ENCODE measurements at places on chromosomes 1 and 21. TPM values are rescaled to one million over a fixed set of nuclear protein-coding genes. Genes with fewer than 3 reads are reported as not detected.

SLC30A2 gene
- total RNA-seq = 0.22 TPM

PADI2 gene
- total RNA-seq = 0.22 TPM

TMEM52 gene
- total RNA-seq = not detected

HPCAL4 gene
- total RNA-seq = not detected

DVL1 gene
- 35.2 TPM for total RNA-seq

S100A7A gene
- total RNA-seq = not detected

TMEM51 gene
- total RNA-seq = 8.5 TPM

OLFML3 gene
- 99.5 TPM for total RNA-seq

ETV3L gene
- total RNA-seq = not detected

RHD gene
- not detected for total RNA-seq

CD1C gene
- total RNA-seq = 0.49 TPM

SHCBP1L gene
- total RNA-seq = 0.22 TPM

SPRR1B gene
- total RNA-seq = not detected

TSSK3 gene
- total RNA-seq = not detected

IQGAP3 gene
- total RNA-seq = 0.57 TPM

IGSF9 gene
- not detected for total RNA-seq

DMBX1 gene
- total RNA-seq = not detected

PPM1J gene
- total RNA-seq = not detected

CD58 gene
- total RNA-seq = 37.0 TPM

VASH2 gene
- 1.5 TPM for total RNA-seq

OR6K3 gene
- total RNA-seq = not detected

SEMA6C gene
- 19.2 TPM for total RNA-seq

UBE2U gene
- total RNA-seq = not detected

ZNF593OS gene
- total RNA-seq = not detected

HIPK1 gene
- total RNA-seq = 74.5 TPM

GJA8 gene
- not detected for total RNA-seq

TEX38 gene
- total RNA-seq = not detected

TMEM61 gene
- not detected for total RNA-seq

ARHGEF19 gene
- total RNA-seq = 4.4 TPM

GJA9 gene
- total RNA-seq = not detected

TTC24 gene
- total RNA-seq = not detected

S100A3 gene
- 3.4 TPM for total RNA-seq

IL19 gene
- total RNA-seq = not detected

SPRR2F gene
- not detected for total RNA-seq

RASAL2 gene
- total RNA-seq = 36.7 TPM

SPRR5 gene
- total RNA-seq = not detected

MAP3K7CL gene
- 4.9 TPM for total RNA-seq

ESPN gene
- not detected for total RNA-seq

LYSMD1 gene
- 10.1 TPM for total RNA-seq

PTGS2 gene
- total RNA-seq = 1.5 TPM

NBPF3 gene
- 14.1 TPM for total RNA-seq

HSD3B2 gene
- not detected for total RNA-seq

OLFML2B gene
- total RNA-seq = 43.3 TPM

NTMT2 gene
- total RNA-seq = not detected

CDK18 gene
- total RNA-seq = 1.6 TPM

MYBPHL gene
- total RNA-seq = not detected

LRRC7 gene
- total RNA-seq = not detected

BCAR3 gene
- 22.3 TPM for total RNA-seq

BMP8B gene
- not detected for total RNA-seq

SCAF4 gene
- total RNA-seq = 18.5 TPM

ORC1 gene
- 0.19 TPM for total RNA-seq

KCNJ9 gene
- not detected for total RNA-seq

LENEP gene
- not detected for total RNA-seq

MAEL gene
- total RNA-seq = 0.33 TPM

RBM11 gene
- 0.68 TPM for total RNA-seq

WDR47 gene
- total RNA-seq = 14.3 TPM

TMEM200B gene
- total RNA-seq = 32.1 TPM

ARHGEF2 gene
- total RNA-seq = 132 TPM

Measured in subcutaneous adipose tissue (tissue), 4 donors.